ENCODE measurements at places on chromosomes 12 and 14.

DNA sequence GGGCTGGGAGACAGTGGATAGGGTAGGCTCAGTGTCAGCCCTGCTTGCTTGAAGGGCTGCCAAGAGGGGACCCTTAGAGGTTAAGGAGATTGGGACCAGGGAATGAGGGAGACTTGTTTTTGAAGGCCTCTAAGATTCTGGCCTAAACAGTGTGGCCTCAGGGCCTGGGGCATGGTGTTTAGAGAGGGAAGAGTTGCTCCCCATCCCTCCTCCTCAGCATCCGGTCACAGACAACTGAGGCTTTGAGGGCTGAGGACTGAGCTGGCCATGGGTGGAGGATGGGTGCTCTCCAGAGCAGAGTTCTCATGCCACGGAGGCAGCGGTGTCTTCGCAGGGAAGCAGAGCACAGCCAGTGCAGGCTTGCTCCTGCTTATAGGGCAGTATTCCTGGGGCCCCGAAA is 49.4 kb downstream of the KRT80 start:
- DNase-seq: no peak
- H3K36me3 ChIP-seq: no peaks in the 10 kb centered on the region
- peaks cover 30% of the 10 kb centered on the region for H3K4me1 ChIP-seq
- H3K27me3 ChIP-seq: no peaks in the 10 kb centered on the region
- H3K27ac ChIP-seq: no peak overlapping the region

DNA sequence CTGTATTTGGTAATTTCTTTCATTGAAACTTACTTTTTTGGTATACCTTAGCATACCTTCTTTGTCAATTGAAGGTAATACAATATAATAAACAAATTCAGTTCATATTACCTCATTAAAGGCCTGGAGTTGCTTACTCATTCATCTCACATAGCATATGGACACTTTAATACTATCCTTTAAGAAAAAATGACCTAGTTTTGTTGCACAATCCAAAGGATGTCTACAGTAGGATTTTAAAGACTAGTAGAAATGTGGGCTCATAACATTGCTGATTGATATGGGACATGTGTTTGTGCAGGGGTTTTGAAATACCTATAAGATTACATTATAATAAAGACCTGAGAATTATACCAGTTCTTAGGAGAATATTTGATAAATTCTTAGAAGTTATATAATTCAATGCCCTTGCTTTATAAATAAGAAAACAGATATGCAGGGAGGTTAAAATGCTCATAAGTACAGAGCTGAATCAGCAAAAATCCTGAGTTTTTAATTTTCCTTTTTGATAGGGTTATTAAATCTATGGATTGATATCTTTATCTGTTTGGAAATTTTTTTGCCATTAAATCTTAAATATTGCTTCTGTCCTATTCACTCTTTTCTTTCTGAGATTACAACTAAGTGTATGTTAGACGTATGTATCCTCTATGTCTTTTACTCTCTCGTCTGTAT is 352.1 kb downstream of the ATP23 start:
- DNase-seq: no peak
- no peak overlapping the region for H3K4me3 ChIP-seq
- no peaks in the 10 kb centered on the region for H3K4me1 ChIP-seq
- H3K36me3 ChIP-seq: no peaks in the 10 kb centered on the region
- H3K27me3 ChIP-seq: no peaks in the 10 kb centered on the region

GRCh38 chr12:130226126-130226525 is 63.9 kb downstream of the FZD10 start:
- no peaks in the 10 kb centered on the region for H3K4me1 ChIP-seq
- DNase-seq: no peak
- H3K27ac ChIP-seq: no peak overlapping the region
- peaks cover 2% of the 10 kb centered on the region for H3K27me3 ChIP-seq

GRCh38 chr12:112546996-112547395 is 128.2 kb downstream of the PTPN11 start:
- H3K36me3 ChIP-seq: no peaks in the 10 kb centered on the region
- DNase-seq: no peak
- H3K4me1 ChIP-seq: peaks cover 3% of the 10 kb centered on the region
- H3K27ac ChIP-seq: no peak overlapping the region
- H3K4me3 ChIP-seq: no peak overlapping the region
- H3K27me3 ChIP-seq: no peaks in the 10 kb centered on the region

GRCh38 chr12:131380965-131381705 is 329.8 kb upstream of the SFSWAP start:
- no peaks in the 10 kb centered on the region for H3K4me1 ChIP-seq
- no peak overlapping the region for H3K4me3 ChIP-seq
- no peak overlapping the region for H3K27ac ChIP-seq
- no peak for DNase-seq
- H3K36me3 ChIP-seq: no peaks in the 10 kb centered on the region
- H3K27me3 ChIP-seq: no peaks in the 10 kb centered on the region

- H3K27ac ChIP-seq: no peak overlapping the region
- peaks cover 8% of the 10 kb centered on the region for H3K4me1 ChIP-seq
- no peak overlapping the region for H3K4me3 ChIP-seq
- H3K36me3 ChIP-seq: no peaks in the 10 kb centered on the region
- DNase-seq: no peak
These were observed 5.3 kb upstream of the FOXN3 start for GRCh38 chr14:89422181-89422951.

DNA sequence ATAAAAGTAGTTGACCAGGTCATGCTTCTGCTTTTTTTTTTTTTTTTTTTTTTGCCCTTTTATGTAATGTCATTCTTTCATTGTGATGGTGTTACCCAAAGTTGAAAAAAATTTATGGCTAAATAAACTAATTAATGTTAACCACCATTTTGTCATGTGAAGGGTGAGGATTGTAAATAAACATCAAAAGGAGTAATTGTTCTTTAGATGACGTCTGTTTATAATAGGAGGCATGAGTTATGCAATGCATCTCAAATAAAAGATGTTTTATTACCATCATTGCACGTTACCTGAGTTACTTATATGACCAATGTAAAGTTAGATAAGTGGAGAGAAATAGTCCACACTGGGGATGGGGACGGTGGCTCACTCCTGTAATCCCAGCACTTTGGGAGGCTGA is 349.9 kb upstream of the PDE3A start:
- no peaks in the 10 kb centered on the region for H3K4me1 ChIP-seq
- H3K27ac ChIP-seq: no peak overlapping the region
- H3K36me3 ChIP-seq: no peaks in the 10 kb centered on the region
- H3K4me3 ChIP-seq: no peak overlapping the region

- H3K27ac ChIP-seq: no peak overlapping the region
- DNase-seq: no peak
- H3K4me3 ChIP-seq: no peak overlapping the region
These were observed 66.4 kb upstream of the C12orf71 start for GRCh38 chr12:27148791-27149190.

GRCh38 chr12:3646561-3647241 is 106.2 kb downstream of the CRACR2A start:
- no peaks in the 10 kb centered on the region for H3K4me1 ChIP-seq
- H3K27me3 ChIP-seq: no peaks in the 10 kb centered on the region
- H3K4me3 ChIP-seq: no peak overlapping the region
- DNase-seq: no peak
- H3K36me3 ChIP-seq: no peaks in the 10 kb centered on the region

- no peak overlapping the region for H3K4me3 ChIP-seq
- no peaks in the 10 kb centered on the region for H3K36me3 ChIP-seq
- H3K4me1 ChIP-seq: no peaks in the 10 kb centered on the region
- no peaks in the 10 kb centered on the region for H3K27me3 ChIP-seq
- H3K27ac ChIP-seq: no peak overlapping the region
These were observed 67.6 kb upstream of the CSRP2 start for GRCh38 chr12:76946446-76946845.

GRCh38 chr12:62372825-62373224 is 93.8 kb upstream of the MON2 start:
- H3K4me3 ChIP-seq: no peak overlapping the region
- no peak for DNase-seq
- H3K4me1 ChIP-seq: no peaks in the 10 kb centered on the region
- H3K36me3 ChIP-seq: peaks cover 3% of the 10 kb centered on the region
- H3K27ac ChIP-seq: no peak overlapping the region

DNA sequence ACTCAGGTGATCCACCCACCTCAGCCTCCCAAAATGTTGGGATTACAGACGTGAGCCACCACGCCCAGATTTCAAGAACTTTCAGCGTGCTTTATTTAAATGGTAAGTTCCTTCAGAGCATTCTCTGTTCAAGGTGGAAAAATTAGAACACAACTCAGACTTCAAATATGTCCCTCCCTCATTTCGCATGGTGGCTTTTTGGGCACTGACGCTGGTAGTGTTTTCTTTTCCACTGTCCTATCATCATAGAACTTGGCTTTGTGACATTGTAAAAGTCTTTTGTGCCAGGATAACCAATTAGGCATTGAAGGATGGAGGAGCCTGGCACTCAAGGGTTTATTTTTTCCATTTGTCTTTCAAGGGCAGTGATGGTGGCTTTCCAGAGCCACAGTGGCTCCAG is 190.8 kb downstream of the NUAK1 start:
- no peaks in the 10 kb centered on the region for H3K36me3 ChIP-seq
- no peaks in the 10 kb centered on the region for H3K4me1 ChIP-seq
- H3K27me3 ChIP-seq: no peaks in the 10 kb centered on the region
- H3K4me3 ChIP-seq: no peak overlapping the region
- DNase-seq: no peak

DNA sequence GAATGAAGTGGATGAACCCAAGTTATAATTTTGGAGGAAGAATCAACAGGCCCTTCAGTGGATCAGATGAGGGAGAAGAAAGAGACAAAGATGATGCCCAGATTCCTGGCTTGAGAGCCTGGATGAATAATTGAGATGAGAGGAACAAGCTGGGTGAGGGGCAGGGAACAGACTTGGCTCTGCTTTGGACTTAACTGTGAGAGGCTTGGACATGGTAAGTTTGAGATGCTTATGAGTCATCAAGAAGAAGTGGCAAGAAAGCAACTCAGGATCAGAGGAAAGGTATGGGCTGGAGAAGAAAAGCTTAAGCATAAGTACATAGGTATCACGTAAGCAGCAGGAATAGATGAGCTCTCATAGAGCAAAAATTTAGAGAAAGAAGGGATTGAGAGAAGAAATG is 55.3 kb downstream of the FIGNL2 start:
- no peaks in the 10 kb centered on the region for H3K36me3 ChIP-seq
- H3K27me3 ChIP-seq: no peaks in the 10 kb centered on the region
- no peak for DNase-seq
- no peaks in the 10 kb centered on the region for H3K4me1 ChIP-seq
- no peak overlapping the region for H3K4me3 ChIP-seq

DNA sequence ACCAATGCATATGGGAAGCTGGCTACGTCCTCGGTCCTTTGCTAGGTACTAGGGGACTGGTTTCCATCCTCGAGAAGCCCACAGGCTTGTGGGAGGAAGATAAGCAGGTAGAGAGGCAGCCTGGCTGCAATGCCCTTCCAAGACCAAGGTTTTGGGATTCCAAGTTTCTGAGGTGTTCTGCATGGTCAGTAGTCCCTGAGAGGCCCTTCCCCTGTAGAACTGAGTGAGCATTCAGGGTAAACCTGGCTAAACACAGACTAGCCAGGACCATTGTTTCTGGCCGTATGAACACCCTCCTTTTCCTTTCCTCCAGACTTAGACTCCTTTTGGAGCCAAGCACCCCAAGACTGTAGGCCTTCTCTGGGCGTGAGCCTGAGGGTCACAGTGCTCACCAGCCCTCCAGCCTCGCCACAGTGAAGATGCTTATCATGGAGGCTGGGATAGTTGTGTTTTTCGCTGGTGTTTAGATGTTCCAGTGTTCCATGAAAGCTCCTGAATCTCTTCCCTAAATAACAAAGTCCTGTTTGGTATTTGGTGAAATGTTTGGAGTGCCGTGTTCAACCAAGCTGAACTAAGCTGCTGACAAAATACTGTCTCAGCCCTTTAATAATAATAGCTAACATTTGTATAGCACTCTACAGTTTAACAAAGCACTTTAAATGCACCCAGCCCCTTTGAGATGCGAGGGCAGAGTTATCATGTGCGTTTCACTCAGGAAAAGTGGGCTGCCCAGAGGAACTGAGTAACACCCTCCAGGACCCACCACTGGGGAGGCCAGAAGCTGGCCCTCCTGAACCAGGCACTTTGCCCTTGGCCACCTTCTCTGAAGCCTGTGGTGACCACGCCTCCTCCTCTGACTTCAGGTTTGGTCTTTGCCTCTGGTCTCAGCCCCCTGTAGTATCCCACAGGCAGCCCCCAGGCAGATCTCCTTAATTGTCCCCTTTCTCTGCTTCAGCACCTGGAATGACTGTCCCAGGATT is 284.5 kb downstream of the CACNA1C start:
- H3K27me3 ChIP-seq: no peaks in the 10 kb centered on the region
- H3K27ac ChIP-seq: no peak overlapping the region
- H3K36me3 ChIP-seq: no peaks in the 10 kb centered on the region
- H3K4me3 ChIP-seq: no peak overlapping the region
- DNase-seq: no peak
- H3K4me1 ChIP-seq: no peaks in the 10 kb centered on the region

DNA sequence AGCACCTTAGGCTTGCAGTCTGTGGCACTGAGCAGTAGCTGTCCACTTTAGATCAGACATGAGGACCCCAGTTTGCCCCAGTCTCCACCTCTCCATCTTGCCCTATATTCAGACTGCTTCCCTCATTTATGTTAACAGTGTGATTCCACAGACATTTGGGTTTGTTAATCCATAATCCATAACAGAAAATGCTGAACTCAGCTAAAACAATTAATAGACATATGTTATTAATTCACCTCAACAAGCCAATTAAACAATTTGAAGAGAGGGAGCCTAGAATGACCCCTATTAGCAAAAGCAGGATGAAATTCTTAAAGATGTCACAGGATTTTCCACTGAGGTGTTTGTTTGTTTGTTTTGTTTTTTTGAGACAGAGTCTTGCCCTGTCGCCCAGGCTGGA is 9.1 kb downstream of the CDKL1 start:
- H3K27ac ChIP-seq: no peak overlapping the region
- peaks cover 10% of the 10 kb centered on the region for H3K4me1 ChIP-seq
- DNase-seq: no peak
- H3K27me3 ChIP-seq: no peaks in the 10 kb centered on the region

- DNase-seq: no peak
- H3K36me3 ChIP-seq: no peaks in the 10 kb centered on the region
- no peaks in the 10 kb centered on the region for H3K4me1 ChIP-seq
- H3K4me3 ChIP-seq: no peak overlapping the region
- no peaks in the 10 kb centered on the region for H3K27me3 ChIP-seq
These were observed 13.0 kb downstream of the KRT7 start for GRCh38 chr12:52245962-52246569.

- H3K36me3 ChIP-seq: no peaks in the 10 kb centered on the region
- no peak overlapping the region for H3K27ac ChIP-seq
- H3K4me3 ChIP-seq: no peak overlapping the region
- H3K27me3 ChIP-seq: no peaks in the 10 kb centered on the region
- no peak for DNase-seq
These were observed 16.1 kb upstream of the TSPAN9 start for GRCh38 chr12:3061059-3061458.

DNA sequence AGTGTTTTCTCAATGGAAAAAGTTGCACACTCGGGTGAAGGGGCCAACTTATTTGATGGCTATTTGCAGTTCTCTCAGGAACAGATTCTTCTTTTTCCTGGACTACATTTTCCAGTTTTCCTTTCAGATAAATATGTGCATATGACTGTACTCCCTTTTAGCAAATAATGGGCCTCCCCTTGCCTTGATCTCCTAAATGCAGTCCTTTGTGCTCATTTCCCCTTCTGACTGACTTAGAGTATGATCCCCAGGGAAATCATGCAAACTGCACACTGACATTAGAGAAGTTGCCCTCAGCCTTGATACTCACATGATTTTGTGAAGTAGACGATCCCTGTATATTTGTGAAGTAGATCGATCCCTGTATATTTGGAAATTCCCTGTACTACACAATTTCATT is 492.9 kb upstream of the NOVA1 start:
- H3K4me3 ChIP-seq: no peak overlapping the region
- no peaks in the 10 kb centered on the region for H3K27me3 ChIP-seq
- H3K4me1 ChIP-seq: peaks cover 17% of the 10 kb centered on the region
- peak; percentile 83 for DNase-seq

Measured in Karpas-422 (cell line).